Activated naive CD8-positive, alpha-beta T cell treated with anti-CD3 and anti-CD28 coated beads, Interleukin-2, amount 50 U/mL, for 16 hours (primary cell): ENCODE measurements at places on chromosomes 12 and 14.

DNA sequence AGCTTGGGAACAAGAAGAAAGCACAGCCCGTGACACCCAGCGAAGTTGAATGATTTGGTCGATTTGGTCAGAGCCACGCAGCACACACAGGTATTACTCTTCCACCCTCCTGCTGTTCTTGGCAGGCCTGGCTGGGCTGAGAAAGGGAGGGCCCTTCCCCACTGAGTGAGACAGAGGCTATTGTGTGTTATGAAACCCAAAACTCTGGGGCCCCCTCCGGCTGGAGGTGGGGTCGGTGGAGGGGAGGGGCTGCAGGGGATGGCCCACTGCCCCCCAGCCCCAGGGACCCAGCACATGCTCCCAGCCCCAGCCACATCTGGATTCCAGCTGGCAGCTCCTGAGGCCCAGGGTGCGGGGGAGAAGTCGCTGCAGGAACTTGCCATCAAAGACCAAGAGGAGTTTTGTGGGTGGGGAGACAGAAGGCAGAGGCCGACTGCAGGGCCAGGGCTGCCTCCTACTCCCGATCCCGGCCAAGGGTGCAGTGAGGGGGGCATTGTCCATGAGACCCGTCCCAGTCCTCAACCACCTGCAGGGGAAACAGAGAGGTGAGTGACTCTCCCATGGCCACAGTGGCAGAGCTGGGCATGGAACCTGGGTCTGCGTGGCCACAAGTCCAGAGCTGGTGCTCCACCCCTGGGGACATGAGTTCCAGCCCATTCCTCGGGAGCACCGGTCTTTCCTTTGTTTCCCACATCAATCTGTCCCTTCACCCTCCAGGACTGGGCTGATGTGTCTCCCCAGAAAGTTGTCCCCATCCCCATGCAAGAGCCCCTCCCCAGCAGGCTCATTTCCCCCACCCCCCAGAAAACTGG lies 8.7 kb downstream of the TMEM119 start:
- no peak for DNase-seq

DNA sequence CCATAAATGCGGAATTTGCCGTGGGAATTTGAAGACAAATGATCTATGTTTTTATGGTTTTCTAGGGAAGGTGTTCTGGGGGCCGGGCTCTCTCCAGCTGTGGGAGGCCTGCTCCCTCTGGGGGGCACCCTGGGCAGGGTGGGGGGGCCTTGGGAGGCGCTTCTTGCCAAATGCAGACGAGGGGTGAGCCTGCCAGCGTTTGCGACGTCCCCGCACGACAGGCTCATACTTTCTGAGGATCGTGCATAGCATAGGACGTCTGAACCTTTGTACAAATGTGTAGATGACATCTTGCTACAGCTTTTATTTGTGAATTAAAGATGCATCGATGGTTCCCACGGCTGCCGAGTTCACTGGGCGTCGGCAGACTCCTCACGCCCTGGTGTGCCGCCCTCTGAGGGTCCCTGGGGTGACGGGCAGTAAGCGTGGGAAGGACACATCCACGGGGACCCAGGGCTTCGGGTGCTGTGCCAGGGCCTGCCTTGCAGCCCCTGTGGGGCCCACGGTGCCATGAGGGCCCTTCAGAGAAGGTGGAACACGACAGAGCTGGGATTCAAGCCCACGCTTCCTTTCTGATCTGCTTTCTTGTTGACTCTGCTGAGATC lies 42.3 kb downstream of the KIF26A start:
- DNase-seq = no peak

- DNase-seq = no peak
Observed at GRCh38 chr14:21734457-21735074, 60.9 kb upstream of the OR4E1 start.

DNA sequence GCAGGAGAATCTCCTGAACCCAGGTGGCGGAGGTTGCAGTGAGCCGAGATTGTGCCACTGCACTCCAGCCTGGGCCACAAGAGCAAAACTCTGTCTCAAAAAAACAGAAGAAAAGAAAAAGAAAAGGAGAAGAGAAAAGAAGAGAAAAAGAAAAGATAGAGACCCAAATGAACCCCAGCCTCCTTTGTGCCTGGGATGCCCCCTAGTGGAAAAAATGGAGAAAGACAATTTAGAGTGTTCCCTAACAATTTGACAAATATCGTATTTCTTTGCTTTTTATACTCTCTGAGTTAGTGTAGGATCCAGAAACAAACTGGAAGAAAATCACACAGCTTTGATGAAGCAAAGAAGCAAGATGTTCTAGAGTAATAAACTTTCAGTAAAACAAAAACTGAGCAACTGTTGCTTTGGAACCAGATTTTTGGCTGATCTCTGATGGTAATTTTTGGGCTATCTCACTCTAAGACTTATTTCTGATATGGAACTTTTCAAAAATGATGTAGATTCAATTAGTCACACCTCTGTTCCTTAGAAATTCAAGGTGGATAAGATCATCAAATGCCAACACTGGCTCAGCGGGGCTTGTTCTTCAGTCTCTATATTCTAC lies 18.6 kb upstream of the PRKAB1 start:
- no peak for DNase-seq

- DNase-seq = no peak
Observed at GRCh38 chr14:99718811-99719192, 34.7 kb downstream of the CYP46A1 start.

DNA sequence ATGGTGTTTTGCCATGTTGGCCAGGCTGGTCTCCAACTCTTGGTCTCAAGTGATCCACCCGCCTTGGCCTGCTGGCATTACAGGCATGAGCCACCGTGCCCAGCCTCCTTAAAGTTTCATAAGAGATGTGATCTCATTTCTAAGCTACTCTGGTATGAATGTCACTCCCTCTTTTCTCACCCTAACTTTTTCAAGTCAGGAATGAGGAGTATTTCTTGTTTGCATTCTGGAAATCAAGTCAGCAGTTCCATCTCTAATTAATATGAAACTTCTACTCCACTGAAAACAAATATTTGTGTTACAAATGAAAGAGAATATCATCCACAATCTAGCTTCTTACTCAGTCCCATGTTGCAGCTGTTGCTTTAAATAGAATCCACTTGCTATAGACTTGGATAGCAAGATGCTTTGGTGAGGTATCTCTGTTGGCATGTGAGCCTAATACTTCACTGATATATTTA lies 61.3 kb downstream of the ARF6 start:
- DNase-seq = no peak

GRCh38 chr12:95185854-95186253 lies 31.4 kb downstream of the FGD6 start:
- no peak for DNase-seq

- no peak for DNase-seq
Observed at GRCh38 chr12:98401427-98401826, 114.0 kb upstream of the TMPO start.

DNA sequence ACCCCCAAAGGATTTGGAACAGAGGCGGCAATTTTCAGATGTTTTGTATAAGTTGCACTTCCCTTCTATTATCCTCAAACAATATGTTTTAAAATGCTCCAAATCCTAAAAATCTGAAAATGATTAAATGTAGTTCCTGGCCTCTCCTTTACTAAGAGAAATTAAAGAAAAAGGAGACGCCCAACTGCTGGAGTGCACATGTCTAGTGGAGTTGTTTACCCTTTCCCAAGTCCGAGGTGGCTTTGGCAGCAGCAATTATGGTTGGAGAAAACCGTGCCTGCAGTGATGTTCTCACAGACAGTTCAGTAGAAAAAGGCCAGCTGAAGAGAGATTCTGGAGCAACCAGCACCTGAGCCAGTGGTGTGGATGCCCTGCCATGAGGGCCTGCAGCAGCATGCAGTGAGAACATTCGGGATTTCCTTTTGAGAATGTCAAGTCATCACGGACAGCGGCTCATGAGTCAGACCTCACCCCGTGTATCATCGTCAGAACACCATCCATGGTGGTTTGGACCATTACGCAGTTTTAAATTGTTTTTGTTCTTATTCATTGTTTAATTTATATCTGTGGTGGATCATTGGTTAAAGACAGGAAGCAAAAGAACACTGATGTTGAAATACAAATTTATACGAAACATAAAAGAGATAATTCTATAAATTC lies 179.0 kb upstream of the KRR1 start:
- no peak for DNase-seq

DNA sequence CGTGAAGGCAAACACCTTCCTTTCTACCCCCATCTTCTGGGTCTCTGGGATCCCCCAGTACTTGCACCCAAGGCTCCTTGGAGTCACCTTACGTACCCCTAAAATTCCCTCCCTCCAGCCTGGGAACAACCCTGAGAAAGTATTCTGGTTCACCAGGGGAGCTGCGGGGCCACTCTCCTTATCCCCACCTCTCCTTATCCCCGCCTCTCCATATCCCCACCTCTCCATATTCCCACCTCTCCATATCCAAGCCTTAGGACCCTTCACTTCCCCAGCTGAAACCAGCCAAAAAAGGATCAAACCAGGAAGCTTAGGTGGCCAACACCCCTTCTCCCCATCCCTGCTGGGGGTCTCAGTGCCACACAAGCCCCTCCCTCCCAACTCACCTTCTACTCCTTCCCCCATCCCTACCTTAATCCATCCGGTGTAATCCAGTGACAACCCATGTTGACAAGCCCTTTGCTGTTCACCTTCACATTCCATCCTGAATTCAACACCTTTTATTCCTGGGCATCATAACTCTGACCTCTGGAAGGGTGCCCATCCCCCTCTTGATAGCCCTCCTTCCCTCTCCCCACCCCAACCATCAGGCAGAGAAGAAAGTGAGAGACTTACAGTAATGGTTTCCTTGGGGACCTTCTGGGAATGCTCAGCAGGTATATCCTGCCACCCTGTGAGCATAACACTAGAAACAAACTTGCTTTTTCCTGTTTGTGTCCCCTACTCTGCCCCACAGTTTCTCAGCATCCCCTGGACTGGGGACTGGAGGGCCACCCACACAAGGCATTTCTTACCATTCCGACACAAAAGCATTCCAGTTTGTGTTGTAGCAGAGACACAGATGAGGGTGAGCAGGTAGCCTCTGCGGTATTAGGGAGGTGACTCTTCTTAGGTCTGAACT lies 1.6 kb upstream of the MSI1 start:
- no peak for DNase-seq

DNA sequence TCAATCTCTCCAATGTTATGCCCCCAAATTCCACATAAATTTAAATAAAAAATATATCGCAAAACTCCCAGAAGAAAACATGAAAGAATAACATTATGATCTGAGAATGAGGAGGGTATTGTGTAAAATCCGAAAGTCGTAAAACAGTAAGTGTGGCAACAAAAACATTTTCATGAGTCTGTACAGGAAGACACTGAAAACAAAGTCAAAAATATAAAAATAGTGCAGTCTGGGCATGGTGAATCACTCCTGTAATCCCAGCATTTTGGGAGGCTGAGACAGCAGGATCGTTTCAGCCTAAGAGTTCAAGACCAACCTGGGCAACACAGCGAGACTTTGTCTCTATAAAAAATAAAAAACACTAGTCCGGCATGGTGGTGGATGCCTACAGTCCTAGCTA lies 57.1 kb downstream of the SPTLC2 start:
- no peak for DNase-seq

GRCh38 chr12:1553987-1554982 lies 40.1 kb downstream of the FBXL14 start:
- no peak for DNase-seq

DNA sequence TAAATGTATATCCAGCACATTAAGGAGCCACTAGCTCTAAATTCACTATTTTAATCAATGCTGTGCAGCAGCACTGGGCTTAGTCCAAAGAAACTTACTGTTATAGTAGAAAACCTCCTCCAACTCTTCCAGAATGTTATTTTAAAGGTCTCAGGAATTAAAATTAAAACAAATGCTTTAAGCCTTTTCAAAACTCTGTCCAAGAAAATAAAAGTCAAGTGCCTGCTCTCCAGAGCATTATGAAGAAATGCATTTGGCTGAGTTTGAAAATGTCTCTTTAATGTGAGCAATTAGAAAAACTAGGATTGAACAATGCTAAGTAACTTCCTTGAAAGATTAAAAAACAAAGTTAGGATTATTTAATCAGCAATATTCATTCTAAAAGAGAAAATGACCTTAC lies 322.4 kb upstream of the DCN start:
- no peak for DNase-seq
